ENCODE measurements at places on chromosomes 5 and 9. TPM values are rescaled to one million over a fixed set of nuclear protein-coding genes. Genes with fewer than 3 reads are reported as not detected.

The RALGPS1 gene
- total RNA-seq: 0.67 TPM

The SNCAIP gene
- total RNA-seq: 3.3 TPM

The LCN1 gene
- not detected for total RNA-seq

The SPACA9 gene
- 3.3 TPM for total RNA-seq

The FGF1 gene
- total RNA-seq: 2.2 TPM

The EPB41L4A gene
- 0.17 TPM for total RNA-seq

The SPAG8 gene
- 2.4 TPM for total RNA-seq

The SERINC5 gene
- 2.0 TPM for total RNA-seq

The DDX4 gene
- total RNA-seq: not detected

The CARTPT gene
- total RNA-seq: not detected

The BAAT gene
- under 0.01 TPM for total RNA-seq

The GPX3 gene
- total RNA-seq: 2.7 TPM

The KIAA0825 gene
- total RNA-seq: 2.0 TPM

The STPG3 gene
- total RNA-seq: not detected

The TPM2 gene
- total RNA-seq: 521 TPM

The GRXCR2 gene
- not detected for total RNA-seq

The ZNF608 gene
- total RNA-seq: 12.5 TPM

The TRPM6 gene
- total RNA-seq: under 0.01 TPM

The NOL6 gene
- total RNA-seq: 31.5 TPM

The RACK1 gene
- 3,784 TPM for total RNA-seq

The PWWP2A gene
- 10.1 TPM for total RNA-seq

The NUTM2F gene
- not detected for total RNA-seq

The IL4 gene
- total RNA-seq: not detected

The WWC1 gene
- total RNA-seq: 3.1 TPM

The ELOVL7 gene
- total RNA-seq: not detected

The C5orf52 gene
- not detected for total RNA-seq

The SMAD5 gene
- 28.6 TPM for total RNA-seq

The TCERG1 gene
- 37.5 TPM for total RNA-seq

The GARIN3 gene
- not detected for total RNA-seq

Data from bronchus fibroblast of lung (primary cell).